ENCODE measurements at places on chromosomes 6 and 20.

DNA sequence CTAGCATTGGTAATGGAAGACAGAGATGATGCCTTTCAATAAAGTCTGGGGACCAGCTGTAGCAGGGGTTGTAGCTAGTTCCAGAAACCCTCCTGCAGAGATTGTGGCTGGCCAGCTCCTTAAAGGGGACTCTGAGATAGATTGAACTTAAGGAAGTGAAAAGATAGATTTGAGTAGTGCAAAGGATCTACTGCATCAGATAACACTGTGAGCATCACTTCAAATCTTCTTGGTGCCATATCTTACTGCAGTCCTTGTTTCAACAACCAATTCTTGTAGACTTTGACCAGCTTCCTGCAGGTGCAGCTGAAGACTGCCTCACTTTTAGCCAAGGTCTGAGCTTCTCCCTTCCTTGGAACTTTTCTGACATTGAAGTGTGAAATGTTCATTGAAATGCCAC lies 14.8 kb upstream of the CEP162 start:
- DNase-seq, result no peak

GRCh38 chr6:142413111-142413510 lies 111.3 kb downstream of the ADGRG6 start:
- no peak for DNase-seq

- DNase-seq, result no peak
Observed at GRCh38 chr6:139409026-139409425, 34.6 kb upstream of the CITED2 start.

DNA sequence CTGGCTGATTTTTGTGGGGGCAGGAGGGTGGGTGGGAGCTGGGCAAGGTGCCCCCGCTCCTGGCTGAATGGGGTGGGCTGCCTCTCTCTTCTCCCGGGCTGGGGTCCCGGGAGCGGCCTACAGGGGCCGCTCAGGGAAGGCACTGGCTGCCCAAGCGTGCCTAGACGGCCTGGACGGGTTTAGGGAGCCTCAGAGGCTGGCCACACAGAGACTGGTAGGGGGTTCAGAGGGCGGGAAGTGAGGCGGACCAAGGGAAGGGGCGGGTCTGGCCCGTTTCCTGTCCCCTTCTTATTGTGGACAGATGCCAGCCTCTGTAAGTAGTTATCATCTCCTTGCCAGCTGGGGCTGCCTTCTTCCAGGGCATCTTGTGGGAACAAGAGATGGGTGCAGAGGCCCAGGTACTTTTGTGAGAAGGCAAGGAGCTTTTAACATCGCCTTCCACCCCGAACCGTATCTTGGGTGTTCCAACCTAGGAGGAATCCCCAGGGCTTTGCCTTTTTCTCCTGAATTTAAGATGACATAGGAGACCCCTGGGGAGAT lies 437 bp downstream of the CD40 start:
- DNase-seq, result no peak

GRCh38 chr6:45513843-45514242 lies 136.1 kb upstream of the SUPT3H start:
- DNase-seq, result no peak

DNA sequence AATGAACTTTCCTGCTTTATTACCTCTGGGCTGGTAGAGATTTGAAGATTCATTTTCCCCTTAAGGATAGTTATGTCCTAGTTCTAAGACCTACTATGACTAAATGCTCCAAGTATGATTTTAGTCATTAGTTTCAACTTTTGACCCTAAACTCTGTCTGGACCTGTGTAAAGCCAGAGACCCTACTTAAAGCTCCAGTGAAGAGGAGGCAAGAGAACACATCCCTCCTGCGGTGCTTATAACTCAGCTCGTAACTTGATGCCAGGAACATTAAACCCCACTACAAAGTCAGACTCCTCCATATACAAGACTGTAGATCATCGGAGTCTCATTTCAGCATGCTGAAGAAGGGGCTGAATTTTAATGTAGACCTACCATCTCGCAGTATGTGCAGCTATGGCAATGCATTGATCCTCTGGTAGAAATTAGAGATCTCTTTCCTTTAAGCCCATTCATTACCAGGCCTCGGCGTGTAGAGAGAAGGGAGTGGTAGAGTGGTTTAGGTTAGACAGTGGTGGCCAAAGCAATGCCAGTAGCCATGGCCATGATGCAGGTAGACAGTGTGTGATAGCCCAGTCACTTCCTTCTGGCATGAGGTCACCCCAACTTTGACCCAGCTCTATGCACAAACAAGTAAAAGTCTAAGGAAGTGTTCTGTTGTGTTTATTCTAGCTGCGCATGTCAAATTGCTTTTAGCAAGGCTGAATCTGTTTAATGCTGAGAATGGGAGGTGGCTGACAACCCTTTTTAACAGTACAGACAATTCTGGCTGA lies 34.8 kb upstream of the MYB start:
- no peak for DNase-seq

DNA sequence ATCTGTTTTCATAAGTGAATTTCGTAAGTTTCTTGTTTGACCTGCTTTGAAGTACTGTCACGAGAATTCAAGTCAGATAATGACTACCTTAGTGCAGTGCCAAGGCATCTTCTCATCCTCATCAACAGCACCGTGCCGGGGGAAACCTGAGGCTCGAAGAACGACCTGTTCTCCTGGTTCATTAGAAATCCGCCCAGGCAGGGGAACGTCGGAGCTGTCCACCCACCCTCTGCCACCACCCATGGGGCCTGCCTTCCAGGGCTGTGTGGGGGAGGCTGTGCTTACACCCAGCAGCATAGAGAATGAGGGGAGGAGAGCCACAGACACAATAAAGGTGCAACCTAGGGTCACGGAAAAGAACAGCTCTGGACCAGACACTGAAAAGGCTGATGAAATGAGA lies 101.6 kb downstream of the RAMACL start:
- no peak for DNase-seq

Measured in kidney capillary endothelial cell (primary cell).